ENCODE measurements at places on chromosomes 2 and 18.

- DNase-seq, result no peak
Observed at GRCh38 chr2:229775614-229776313, 61.4 kb upstream of the DNER start.

DNA sequence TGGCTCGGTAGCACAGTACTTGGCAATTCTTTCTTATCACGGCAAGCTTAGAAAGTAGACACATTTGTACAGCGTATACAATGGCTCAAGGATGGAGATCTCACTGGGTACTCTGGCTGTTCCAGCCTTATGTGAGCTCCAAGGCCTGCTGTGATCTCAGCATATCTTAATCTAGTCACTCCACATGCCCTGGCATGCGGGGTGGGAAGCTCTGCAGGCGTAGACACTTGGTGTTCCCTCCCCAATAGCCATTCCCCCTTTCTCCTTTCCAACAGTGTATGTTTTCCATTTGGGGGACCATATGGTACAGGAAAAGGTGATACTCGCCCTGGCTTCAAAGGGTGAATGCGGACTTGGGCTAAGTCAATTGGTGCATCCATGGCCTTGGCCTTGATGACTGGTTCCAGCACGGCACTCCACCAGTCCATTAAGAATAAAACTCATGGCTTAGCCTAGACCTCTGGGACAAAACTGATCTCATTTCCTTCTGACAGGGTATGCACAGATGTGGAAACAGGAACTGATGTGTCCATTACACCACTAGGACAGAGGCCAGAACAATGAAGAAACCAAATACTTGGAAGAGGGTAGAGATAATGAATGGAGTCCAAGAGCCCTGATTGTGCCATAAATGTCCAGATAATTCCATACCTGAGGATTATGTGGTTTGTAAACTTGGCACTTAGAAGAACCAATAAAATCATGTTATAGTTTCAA, 28.4 kb downstream of the TGIF1 start:
- DNase-seq, result peak; percentile 56

DNA sequence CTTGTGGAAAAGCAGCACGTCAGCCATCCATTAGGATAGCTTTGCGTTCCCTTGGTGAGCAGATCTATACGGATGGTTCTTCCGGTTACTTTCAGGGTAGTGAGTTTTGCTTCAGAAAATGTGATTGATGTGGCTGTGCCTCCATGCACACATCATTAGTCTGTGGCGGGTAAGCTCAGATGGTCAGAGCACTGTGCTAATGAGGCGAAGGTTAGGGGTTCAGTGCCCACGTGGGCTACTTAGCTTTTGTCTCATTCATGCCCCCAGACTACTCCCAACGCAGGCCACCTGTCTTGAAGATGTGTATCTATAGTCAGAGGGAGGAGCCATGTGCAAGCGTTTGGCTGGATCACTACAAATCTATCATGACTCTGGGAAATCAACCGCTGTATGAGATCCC, 322.8 kb upstream of the POU3F3 start:
- no peak for DNase-seq

- DNase-seq, result no peak
Observed at GRCh38 chr2:227889336-227889735, 17.9 kb downstream of the DAW1 start.

- DNase-seq, result no peak
Observed at GRCh38 chr2:101657787-101658186, 39.7 kb upstream of the MAP4K4 start.

GRCh38 chr2:70202236-70202806, 11.5 kb upstream of the C2orf42 start:
- no peak for DNase-seq

DNA sequence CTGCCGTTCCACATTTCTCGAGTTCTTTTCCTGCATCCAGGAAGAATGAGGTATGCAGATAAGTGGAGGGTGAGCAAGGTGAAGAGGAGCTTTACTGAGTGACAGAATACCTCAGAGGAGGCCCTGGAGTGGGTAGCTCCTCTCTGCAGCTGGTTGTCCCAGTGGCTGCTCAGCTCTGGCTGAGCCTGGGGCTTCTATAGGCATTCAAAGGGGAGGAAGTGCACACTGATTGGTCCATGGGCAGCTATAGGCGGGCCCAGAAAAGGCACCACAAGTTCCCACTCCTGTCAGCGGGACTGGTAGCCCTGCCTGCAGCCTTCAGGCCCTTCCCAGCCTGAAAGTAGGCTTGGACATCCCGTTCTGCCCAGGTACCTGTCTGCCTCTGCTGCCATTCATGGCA, 94.7 kb downstream of the DOK6 start:
- DNase-seq, result no peak

DNA sequence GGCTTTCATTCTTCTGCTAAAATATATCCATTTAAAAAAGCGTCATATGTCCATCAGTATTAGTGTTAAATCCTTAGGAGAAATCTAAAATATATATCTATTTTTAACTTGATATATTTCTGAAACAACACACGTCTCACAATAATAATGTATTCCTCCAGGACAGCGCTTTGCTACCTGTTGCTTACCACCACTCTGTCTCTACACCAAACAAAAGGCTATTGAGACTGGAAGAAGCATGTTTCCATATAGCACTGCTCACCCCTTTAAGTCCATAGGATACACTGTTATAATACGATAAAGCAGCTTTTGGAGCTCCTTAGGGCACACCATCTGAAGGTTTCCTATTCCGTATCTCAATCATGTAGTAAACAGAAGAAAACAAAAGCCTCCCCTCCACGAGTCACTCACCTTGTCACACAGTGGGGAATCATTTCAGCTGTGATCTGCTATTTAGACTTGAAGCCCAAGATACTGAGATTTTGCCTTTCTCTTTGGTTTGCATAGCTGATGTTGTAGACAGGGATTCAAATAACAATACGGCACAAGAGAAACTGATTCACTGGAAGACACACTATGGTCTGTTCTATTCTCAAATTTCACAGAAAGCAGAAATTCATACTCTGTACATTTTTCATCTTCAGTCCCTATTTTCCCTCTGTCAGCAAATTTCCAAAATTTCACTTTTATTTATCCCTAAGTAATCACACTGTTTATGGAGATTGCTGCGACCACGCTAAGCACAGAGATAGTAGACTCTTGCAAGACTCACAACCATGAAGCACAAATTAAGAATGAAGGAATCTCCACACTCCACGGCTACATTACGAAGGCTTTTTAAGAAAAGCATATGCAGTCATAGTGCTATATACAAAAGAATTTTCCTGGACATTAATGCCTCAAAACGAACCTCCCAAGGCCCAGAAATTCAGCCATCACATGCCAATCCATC, 187.1 kb downstream of the TCF4 start:
- DNase-seq, result peak; percentile 53

DNA sequence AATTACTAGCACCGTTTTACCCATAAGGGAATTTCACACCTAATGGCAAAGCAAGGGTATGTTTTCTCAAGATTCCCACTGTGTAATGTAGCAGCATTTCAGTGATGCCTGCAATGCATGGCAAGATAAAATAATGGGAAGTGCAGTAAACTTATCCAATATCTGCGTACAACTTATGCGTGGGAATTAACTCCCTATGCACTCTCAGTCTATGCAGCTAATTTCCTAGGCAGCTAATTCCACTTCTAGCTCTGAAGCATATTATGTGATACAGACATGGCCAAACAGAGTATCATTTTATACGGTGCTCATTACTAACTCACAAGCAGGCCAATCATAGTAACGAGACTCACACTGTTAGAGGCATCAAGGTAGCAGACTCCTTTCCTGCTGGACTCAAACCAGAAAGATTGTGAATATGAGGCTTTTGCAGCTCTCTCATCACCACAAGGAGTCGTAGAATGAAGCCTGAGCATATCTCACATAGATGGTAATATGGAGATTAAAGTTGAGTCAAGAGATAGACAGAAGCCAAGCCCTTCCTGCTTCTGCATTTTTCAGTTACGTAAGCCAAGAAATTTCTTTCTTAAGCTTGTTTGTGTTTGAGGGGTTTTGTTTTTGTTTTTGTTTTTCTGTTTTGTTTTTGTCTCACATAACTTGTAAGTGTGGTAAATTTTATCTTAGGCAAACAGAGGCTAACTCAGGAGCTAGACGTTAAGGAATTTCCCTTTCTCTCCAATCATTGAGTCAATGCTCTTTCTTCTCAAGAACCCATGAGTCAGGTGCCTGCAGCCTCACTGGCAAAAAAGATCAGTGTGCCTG, 34.8 kb upstream of the ITGAV start:
- peak; percentile 48 for DNase-seq

GRCh38 chr2:46076251-46076650, 221.0 kb upstream of the EPAS1 start:
- peak; percentile 33 for DNase-seq

- DNase-seq, result no peak
Observed at GRCh38 chr2:201630577-201630976, 12.7 kb downstream of the TMEM237 start.

DNA sequence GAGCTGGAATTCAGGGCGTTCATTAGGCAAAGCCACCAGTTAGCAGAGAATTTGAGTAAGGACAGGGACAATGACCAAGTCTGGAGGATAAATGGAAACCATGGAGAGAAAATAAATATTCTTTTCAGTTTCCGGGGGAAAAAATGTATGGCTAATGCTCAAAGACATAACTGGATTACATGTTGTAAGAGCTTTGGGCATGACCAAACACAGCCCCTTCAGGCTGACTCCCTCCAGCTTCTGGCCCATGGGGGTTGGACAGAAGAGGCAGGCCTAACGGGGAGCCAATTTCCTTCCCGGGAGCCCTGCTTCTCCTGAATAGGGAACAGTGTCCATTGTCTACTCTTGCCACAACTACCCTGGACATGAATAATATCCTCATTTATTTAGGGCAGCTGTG, 39.5 kb upstream of the FOXI3 start:
- DNase-seq, result no peak

DNA sequence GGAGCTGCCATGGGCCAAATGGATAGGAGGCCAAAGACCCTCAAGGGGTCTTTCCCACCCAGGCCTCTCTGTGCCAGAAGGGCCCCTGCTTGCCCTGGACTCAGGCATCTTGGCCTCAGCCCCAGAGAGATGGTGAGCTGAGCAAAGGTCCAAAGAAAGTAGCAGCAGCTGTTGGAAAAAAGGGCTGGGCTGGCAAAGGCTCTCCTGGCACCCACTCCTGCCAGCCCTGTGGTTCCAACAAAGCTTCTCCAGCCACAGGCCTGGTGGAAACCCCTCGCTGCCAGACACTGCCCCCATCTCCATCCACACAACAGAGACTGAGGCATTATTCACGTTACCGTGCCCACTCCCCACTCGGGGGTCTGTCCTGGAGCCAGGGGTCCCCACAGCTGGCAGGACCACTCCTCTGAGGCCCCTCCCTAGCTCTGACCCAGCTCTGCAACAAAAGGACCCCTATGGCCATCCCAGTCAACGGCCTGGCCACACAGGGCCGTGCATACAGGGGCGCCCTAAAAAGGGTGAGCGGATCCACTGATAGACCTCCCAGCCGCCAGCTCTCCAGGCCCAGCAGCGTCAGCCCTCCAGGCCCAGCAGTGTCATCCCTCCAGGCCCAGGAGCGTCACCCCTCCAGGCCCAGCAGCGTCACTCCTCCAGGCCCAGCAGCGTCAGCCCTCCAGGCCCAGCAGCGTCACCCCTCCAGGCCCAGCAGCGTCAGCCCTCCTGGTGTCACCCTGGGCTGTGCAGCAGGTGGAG, 10.1 kb downstream of the BIN1 start:
- no peak for DNase-seq

GRCh38 chr2:12721566-12722446, 5.1 kb downstream of the TRIB2 start:
- no peak for DNase-seq

DNA sequence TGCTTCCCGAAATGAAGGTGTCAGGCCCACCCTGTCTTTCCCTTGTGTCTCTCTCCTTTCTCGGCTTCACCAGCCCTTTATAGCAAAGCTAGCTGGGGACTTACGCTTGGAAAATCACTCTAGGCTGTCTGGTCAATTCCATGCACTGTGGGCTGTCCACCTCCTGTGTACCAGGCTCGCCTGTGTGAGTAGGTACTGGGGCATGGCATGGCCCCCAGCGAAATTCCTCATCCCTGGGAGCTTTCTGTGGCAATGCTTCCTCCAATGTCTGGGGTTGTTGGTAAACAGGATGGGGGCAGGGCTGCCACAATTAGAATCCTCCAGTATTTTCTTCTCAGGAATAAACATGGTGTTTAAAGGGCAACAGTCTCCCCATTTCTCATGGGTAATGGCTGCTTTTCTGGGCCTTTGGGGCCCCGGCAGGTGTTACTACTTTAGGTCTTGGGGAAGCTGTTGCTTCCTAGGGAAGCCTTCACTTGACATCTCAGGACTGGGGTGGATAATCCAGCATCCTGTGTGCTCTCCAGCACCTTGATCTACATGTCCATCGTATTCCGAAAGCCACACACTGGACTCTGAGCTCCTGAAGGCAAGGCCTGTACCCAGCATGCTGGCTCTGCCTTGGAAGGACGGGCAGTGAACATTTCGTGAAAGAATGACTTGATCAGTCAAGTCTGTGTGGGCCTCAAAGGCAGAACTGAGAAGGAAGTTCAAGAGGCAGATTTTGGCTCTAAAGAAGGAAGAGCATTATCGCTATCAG, 21.1 kb downstream of the RHOB start:
- DNase-seq, result no peak

- peak; percentile 64 for DNase-seq
Observed at GRCh38 chr2:161223139-161223732, 63.0 kb downstream of the TANK start.

DNA sequence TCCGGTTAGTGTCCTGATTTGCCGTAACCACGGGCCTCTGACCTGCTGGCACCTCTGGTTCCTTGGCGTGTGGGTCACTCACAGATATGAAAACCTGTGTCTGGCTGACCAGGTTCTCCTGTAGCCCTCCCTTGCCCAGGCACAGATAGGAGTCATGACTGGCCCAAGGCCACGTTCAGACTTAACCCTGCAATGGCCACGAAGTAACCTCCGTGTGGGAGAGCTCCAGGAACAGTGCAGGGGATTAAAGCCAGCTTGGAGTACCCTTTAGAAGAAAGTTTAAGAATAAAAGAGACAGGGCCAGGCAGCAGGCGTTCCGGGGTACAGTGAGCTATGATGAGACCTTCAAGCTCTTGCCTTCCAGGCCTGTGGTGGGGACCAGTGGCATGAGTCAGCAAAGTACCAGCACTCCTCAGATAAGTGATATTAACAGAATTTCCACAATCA, 25.5 kb downstream of the CENPO start:
- peak; percentile 33 for DNase-seq

DNA sequence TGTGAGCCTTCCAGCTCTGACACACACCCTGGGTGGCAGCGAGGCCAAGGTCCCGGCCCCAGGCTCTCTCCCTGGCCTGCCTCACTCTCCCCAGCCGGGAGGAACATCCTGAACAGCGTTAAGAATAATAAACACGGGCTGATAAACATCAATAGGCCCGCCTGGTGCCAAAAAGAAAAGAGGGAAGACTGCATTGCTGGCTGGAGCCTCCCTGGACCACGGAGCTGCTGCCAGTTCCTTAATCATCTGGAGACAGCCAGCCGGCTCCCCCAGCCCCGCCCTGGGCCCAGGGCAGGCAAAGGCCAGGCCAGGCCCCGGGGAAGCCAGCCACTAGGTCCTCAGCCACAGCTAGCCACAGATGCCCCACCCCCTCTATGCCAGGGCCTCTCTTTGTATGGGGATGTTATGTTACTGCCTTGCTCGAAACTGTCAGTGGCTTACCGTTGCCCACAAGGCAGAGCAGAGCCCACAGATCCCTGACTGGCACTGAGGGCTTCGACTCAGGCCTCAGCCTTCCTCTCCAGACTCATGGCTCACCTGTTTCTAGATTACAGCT, 293.7 kb downstream of the DYSF start:
- peak; percentile 78 for DNase-seq

Data from GM23248 (cell line).